Activated T-helper 1 cell treated with anti-CD3 and anti-CD28 coated beads, Interleukin-2, amount 50 U/mL, for 16 hours (primary cell): ENCODE measurements at places on chromosomes 6 and 20.

DNA sequence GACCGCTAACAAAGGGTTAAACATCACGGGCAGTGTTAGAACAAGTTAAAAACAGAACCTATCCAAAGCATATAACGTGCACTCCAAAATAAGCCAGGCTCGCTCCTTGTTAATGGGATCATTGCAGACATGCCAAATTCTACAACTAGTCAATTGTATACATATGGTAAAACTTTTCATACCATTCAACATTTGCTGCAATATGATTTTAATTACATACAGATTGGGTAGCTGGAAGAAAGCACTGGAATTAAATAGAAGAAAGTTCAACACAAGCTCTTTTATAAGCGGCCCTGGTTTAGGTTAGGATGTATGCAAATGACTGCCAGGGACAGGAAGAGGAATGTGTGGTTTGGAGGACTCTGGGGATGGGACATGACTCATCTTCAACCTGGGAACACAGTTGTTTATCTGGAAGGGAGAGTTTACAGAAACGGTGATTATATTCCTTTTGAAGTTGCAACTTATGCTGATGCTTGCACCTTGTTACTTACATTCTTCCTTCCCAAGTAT is 62.5 kb upstream of the TIAM2 start:
- no peak for DNase-seq

DNA sequence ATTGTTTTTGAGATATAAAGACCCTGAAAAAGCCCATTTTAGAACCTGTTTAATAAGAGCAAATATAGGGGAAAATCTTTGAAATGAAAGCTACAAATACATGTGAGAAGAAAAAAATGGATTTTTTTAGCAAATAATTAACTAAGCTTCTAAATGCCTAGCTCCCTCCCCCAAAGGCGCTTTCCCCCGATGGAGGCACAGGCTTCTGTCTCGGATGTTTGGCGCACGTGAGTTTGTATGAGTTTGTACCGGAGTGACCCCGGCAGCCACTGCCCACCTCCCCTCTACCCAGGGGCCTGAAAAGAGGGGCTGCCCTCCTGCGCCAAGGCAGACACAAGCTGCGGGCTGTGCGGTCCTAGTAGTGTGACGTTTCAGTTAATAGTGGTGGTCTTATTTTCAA is 50.4 kb upstream of the TMEM181 start:
- DNase-seq, result no peak

GRCh38 chr6:75501756-75502155 is 8.2 kb upstream of the FILIP1 start:
- no peak for DNase-seq

DNA sequence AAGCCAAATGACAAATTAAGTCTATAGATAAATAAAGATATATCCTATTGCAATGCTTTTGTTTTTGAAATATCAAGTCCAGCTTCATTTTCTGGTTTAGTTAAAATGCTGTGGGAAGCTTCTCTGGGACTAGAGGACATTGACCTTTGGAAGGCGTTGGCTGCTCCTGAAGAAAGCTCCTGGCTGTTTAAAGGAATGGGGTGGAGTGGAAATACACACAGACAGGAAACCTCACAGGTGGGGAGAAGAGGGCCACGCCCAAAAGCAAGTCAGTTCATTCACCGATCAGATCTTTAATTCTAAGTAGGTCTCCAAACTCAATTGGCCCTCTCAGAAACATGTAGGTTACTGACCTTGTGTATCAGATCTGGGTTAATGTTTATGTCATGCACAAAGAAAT is 59.6 kb downstream of the SPTLC3 start:
- no peak for DNase-seq

DNA sequence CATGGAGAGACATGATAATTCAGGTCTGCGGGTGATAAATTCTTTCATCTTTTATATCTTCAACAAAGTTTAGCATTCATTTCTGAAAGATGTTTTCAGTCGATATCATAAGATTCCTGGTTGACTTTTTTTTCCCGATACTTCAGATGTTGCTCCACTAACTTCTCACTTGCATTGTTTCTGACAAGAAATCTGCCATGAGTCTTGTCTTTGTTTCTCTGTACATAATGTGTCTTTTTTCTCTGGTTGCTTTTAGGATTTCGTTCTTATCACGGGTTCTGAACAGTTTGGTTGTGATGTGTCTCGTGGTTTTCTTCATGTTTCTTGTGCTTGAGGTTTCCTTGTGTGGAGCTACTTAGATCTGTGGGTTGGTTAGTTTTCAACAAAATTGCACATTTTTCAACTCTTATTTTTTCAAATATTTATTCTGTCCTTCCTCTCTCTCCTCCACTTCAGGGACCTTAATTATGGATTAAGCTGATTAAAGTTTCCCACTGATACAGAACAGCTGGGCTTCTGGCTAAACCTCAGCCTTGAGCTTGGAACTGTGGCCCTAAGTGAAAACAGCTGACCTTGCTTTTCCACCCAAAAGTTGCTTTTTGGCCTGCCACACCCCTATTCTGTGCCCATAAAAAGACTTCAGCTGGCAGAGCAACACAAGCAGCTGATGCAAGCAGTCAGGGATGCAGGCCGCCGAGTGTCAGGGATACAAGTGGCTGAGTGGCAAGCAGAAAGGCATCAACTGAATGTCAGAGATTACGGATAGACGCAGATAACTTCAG is 97.9 kb upstream of the SNX9 start:
- DNase-seq, result no peak

DNA sequence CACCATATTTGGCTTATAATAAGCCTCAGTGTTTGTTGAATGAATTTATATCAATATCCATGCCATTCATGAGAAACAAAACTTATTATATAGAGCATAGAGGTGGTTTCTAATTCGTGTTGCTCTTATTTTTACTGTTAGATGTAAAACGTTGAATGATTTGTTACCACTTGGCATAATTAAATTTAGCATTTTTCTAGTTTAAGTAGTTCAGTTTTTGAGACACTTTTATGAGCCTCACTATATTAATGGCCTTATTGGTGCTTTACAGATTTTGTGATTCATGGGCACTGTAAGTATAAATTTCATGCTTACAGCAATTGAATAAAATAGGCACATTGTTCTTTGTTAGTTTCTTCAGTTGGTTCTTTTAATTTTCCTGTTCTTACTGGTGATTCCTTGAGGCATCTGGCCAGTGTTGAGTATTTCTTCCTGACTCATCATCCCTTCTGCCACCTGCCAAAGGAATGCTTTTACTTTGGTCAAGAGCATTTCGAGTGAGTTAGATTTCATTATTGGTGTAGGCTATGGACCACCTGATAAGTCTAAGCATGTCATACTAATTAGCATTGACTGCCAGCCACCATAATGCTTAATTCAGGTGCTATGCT is 34.8 kb downstream of the CDKAL1 start:
- DNase-seq, result no peak

- DNase-seq, result no peak
Observed at GRCh38 chr20:21353236-21353635, 44.1 kb downstream of the NKX2-4 start.

DNA sequence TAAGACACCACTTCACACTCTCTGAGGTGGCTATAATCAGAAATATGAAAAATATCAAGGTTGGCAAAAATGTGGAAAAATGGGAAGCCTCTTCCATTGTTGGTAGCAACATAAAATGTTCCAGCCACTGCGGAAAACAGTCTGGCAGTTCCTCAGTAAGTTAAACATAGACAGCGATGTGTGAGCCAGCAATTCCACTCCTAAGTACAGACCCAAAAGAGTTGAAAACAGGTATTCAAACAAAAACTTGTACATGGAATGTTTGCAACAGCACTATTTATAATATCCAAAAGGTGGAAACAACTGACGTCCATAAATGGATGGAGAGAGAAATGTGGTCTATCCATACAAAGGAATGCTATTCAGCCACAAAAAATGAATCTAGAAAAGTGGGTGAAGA is 7.4 kb upstream of the PPDPF start:
- DNase-seq, result no peak

- DNase-seq, result no peak
Observed at GRCh38 chr6:153056308-153056707, 53.8 kb upstream of the MTRF1L start.

DNA sequence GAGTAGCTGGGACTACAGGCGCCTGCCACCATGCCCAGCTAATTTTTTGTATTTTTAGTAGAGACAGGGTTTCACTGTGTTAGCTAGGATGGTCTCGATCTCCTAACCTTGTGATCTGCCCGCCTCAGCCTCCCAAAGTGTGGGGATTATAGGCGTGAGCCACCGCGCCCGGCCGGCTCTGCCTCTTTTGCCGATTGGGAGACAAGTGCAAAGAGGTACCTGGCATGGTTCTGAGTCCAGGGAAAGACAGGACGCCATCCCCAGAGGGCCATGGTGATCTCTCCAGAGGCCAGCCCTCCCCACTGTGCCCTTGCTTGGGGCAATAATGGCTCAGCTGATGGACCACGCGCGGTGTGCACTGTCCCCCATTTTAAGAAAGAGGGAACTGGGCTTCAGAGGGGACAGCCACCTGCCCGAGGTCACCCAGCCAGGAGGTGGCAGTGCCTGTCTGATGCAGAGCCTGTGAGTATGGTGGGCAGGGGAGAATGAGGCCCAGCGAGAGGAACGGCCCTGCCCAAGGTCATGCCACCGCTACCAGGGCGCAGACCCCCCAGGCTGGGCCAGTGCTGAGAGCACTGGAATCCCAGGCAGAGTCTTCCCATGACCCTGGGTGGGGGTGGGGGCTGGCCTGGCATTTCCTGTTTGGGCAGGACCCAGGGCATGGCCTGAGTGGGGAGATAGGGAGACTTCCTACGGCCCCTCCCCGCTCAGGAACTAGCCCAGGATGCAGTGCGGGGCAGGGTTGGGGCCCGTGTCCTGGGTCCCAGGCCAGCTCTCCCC is 61.0 kb downstream of the SNAI1 start:
- no peak for DNase-seq

DNA sequence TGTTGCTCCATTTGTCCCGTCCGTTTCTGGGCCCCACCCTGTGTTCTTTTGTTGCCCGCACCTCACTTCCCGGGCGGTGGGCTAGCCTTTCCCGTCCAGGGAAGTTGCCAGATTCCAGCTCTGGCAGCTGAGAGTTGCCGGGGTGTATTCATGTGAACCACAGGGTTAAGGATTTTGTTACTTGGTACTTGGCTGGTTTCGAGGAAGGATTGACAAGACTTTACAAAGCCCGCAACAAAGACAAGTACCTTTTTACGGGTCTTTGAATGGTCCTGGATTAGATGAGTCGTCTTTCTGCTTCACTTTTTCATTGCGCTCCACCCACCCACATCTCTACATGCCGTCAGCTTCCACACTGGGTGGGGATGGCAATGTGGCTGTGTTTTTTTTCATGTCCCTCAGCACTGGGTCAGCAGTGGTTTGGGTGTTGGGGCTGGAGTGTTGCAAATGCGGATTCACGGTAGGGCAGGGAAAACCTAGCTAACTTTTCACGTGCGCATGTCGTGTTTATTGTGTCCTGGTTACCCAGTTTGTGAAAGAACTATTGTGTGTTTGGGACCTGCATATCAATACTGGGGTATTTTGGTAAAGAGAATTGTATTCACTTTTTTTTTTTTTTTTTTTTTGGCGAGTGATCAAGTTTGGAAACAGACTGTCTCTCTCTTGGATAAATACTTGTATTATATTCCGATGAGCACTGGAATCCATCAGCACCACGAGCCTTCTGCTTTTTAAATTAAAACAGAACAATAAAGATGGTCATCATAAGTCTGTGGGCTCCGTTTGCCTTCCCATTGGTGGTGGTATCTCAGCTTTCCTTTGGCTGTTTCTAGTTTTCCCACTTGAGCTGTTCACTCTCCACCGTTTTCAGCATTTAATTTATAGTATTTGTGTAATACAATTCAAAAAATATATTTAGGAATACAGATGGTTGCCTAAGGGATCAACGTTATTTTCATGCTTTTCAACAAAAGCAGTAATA is 1.2 kb downstream of the DUSP22 start:
- DNase-seq, result no peak

DNA sequence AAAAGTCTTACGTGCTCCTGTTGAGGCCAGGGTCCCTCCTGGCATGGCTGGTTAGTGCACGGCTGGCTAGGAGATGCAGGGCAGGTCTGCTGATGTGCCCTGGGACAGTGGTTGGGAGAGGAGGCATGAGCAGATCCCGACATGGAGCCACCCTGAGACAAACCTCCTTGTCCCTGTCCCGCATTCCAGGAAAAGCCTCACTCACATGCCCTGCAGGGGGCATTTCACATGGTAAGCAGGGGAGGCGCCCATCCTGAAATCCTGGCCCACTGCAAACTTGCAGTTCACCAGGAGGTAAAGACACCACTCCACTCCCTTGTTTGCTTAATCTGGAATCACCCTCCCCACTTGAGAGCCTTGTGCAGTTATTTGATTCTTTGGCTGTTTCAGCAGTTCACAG is 116.7 kb upstream of the SLC24A3 start:
- no peak for DNase-seq

GRCh38 chr20:24993337-24994185 is 1.0 kb upstream of the APMAP start:
- DNase-seq, result no peak

DNA sequence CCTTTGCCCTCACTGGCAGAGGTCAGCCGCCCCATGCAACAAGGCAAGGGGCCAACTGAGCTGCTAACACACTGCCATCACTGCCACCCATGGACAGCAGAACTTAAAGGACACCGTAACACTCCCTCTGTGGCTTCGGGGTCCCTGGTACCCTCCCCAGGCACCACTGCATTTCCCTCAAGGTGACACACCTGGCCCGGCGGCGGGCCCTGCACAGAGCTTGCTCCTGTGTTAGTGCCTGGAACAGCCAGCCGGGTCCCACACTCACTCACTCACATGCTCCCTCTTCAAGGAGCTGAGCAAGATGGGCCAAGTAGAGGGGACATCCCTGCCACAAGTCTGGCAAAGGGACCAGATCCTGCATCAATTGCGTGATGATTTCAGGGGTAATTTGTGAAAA is 126.5 kb upstream of the SOX4 start:
- no peak for DNase-seq

DNA sequence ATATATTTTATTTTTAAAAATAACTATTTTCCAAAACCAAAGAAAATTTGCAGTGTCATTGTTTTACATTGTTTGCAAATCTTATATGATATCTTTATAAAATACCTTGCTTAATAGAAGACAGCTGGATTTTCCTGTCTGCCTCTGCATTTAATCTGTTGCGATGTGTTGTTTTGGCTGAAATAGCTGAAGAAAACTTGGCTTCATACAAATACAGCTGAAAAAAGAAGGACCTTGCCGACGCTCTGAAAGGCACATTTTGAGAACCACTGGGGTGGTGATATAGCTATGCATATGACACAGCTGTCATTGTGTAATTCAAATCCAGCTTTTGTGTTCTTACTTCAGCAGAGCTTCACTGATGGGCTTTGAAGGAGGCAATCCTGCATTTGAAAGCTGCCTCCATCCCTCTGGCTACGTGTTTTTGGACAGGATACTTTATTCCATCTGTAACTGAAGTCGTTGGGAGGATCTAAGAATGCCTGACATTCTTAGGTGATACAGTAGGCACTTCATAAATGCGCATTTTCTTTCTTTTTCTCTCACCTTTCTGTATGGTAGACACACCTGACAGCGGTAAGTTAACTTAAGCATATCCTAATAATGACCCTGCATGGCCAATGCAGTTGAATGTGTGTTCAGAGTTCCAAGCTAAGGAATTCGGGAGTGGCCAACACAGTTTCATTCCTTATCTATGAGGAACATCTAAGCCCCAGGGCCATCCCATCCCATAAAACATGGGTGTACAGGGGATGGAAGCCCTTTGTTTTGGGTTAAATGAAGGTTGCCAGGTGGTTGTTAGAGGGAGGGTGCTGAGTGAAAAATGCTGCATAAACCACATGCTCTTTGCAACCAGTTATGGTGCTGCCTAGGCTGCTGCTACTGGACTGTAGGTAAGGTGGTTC is 213.0 kb downstream of the TFAP2A start:
- DNase-seq, result no peak

- no peak for DNase-seq
Observed at GRCh38 chr6:15322781-15323536, 77.1 kb downstream of the JARID2 start.
